ENCODE measurements at places on chromosomes 2 and 18. TPM values are rescaled to one million over a fixed set of nuclear protein-coding genes. Genes with fewer than 3 reads are reported as not detected.

SLC16A14 gene
- 0.06 TPM for total RNA-seq

FAM168B gene
- 54.2 TPM for total RNA-seq

ESPNL gene
- not detected for total RNA-seq

CFAP210 gene
- not detected for total RNA-seq

TNS1 gene
- 15.7 TPM for total RNA-seq

NFE2L2 gene
- 23.6 TPM for total RNA-seq

TUBA4B gene
- not detected for total RNA-seq

C2orf92 gene
- total RNA-seq: 4.0 TPM

C2orf66 gene
- total RNA-seq: 0.06 TPM

UGP2 gene
- 42.3 TPM for total RNA-seq

B3GNT7 gene
- under 0.01 TPM for total RNA-seq

MDH1B gene
- total RNA-seq: 0.19 TPM

FIGLA gene
- total RNA-seq: not detected

PID1 gene
- total RNA-seq: 0.76 TPM

LBX2 gene
- 1.3 TPM for total RNA-seq

ATP6V1C2 gene
- total RNA-seq: 0.32 TPM

BOLL gene
- total RNA-seq: not detected

G6PC2 gene
- not detected for total RNA-seq

CGREF1 gene
- total RNA-seq: 2.3 TPM

ZNF407 gene
- total RNA-seq: 9.9 TPM

AOX1 gene
- total RNA-seq: 2.7 TPM

SCG2 gene
- total RNA-seq: 0.38 TPM

ITPRIPL1 gene
- total RNA-seq: 4.7 TPM

GAL3ST2 gene
- not detected for total RNA-seq

SULT1C2 gene
- total RNA-seq: not detected

KCNF1 gene
- 3.1 TPM for total RNA-seq

LRRTM1 gene
- not detected for total RNA-seq

GCG gene
- total RNA-seq: not detected

SPC25 gene
- 3.0 TPM for total RNA-seq

NYAP2 gene
- not detected for total RNA-seq

SERPINE2 gene
- 7.4 TPM for total RNA-seq

TNFAIP6 gene
- 0.13 TPM for total RNA-seq

HTRA2 gene
- total RNA-seq: 43.9 TPM

FABP1 gene
- total RNA-seq: not detected

OTOF gene
- 11.8 TPM for total RNA-seq

CPO gene
- total RNA-seq: 0.19 TPM

RETREG2 gene
- 49.7 TPM for total RNA-seq

IKZF2 gene
- total RNA-seq: 0.65 TPM

ATOH8 gene
- 31.7 TPM for total RNA-seq

MERTK gene
- 11.2 TPM for total RNA-seq
